ENCODE measurements at places on chromosomes 16 and 17. TPM values are rescaled to one million over a fixed set of nuclear protein-coding genes. Genes with fewer than 3 reads are reported as not detected.

Gene TOM1L1
- 79.7 TPM for total RNA-seq

Gene SOCS3
- total RNA-seq: 48.4 TPM

Gene DRC3
- 1.1 TPM for total RNA-seq

Gene OR4D1
- total RNA-seq: not detected

All from stomach (tissue), 19 donors.